ENCODE measurements at places on chromosomes 4 and X.

DNA sequence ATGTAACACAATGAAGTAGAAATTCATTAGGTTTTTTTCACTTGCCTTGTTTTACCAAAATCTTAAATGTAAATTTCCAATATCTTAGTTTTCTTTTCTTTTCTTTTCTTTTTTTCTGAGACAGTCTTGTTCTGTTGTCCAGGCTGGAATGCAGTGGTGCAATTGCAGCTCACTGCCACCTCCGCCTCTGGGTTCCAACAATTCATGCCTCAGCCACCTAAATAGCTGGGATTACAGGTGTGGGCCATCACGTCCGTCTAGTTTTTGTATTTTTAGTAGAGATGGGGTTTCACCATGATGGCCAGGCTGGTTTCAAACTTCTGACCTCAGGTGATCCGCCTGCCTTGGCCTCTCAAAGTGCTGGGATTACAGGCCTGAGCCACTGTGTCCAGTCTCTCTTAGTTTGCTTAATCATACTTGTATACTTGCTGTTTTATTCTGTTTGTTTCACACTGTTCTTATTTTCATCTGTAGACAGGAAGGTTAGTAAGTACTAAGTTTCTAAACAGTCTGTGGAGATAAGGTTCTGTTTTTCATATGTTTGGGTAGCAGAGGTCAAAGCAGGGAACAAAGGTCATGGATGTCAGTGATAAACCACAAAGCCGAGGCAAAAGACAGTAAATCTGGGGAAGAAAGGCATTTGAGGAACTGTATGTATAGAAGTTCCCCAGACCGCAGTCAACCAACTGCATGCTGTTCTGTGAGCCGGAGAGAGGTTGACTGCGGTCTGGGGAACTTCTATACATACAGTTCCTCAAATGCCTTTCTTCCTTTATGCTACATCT, 129.1 kb downstream of the CBR4 start:
- no peak for DNase-seq

DNA sequence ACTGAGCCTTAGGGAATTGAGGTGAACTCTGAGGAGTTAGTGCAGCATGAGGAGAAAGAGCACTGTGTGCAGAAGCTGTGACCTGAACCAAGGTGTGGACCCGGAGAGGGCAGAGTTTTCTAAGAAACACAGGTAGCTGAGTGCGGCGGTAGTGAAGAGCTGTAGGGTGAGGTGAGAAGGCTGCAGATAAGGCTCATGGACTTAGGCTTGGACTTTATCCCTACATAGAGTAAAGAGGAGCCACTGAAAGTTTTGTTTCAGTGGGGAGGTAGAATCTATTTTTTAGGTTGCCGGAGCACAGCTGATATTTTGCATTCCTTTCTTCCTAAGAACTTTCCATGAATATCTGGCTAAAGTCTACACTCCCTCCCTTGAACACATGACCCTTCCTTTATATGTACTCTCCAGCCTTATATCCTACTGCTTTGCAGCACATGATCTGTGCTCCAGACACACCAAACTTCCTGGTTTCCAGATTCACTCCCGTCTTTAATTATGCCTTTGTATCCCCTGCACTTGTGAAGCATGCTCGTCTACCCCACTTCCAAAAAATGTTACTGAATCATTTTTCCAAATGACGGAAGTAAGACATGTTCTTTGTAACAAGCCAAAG, 10.6 kb upstream of the PGRMC2 start:
- DNase-seq = no peak

DNA sequence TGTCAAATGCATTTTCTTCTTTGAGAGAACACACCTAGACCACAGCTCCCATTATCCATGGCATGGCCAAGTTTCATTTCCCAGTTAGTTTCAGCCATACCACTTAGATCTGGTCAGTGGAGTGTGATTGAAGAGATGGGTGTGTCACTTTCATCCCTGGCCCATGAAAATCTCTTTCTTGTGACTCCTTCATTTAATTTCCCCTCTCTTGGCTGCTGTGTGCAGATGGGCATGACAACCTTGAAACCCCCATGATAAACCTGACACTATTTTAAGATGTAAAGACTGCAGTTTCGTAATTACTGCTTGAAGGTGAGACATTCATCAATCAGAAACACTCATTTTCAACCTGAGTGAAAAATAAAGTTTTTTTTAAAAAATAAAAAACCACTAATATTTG, 284.9 kb downstream of the IL15 start:
- DNase-seq = no peak

DNA sequence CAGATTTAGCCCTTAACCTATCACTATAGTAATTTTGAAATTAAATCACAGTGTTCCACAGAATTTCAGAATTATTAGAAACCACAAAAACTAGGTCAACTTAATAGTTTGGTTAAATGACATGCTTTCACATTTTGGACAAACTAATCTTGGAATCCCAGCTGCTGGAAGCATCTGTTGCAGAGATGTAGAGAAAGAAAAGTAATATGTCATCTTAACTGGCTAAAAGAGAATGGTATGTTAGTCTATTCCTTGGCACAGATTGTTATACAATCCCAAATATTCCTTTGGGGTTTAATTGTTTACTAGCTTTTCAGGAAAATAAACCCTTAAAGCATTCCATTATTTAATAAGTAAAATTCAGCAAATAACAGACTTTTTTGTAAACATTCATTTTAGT, 519.9 kb downstream of the IL15 start:
- DNase-seq = no peak

GRCh38 chr4:163542275-163542674, 47.8 kb downstream of the TMA16 start:
- no peak for DNase-seq

DNA sequence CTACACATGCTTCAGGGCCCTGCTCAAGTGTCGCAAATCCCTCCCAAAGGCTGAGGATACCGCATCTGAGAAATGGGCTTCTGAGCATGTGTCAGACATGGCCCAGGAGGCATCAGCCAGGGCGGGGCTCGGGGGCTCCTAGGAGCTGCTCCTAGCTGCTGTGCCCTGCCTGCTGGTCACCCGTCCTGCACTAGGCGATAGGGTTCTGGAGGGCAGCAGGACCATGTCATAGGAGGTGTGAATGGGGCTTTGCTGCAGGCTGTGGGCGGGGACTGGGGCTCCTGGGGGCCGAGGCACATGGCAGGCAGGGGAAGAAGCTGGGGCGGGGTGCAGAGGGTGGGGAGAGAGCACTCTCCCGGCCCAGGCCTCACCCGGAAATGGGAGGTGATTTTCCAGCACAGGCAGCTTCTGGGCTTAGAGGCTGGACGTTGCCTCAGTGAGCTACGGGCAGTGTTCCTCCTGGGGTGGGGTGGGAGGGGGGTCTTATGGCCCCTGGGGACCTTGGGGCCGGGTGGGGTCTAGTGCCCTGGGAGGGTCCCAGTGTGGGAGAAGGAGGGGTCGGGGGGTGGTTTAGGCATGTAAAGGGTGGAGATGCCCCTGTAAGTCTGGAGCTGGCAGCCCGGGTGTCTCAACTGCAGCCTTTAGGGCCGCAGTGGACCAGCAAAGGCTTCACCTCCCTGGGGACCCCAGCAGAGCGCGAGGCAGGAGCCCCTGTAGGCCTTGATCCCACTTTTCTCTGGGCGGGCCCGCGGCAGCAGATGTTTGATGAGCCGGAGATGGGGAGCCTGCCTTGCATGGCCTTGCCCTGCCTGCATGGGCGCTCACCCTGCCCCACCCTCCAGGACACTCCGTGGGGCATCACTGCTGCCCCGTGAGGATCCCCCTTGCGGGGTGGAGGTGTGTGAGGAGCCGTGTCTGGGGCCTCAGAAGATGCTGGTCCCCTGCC, 98.6 kb upstream of the LRPAP1 start:
- DNase-seq = no peak

DNA sequence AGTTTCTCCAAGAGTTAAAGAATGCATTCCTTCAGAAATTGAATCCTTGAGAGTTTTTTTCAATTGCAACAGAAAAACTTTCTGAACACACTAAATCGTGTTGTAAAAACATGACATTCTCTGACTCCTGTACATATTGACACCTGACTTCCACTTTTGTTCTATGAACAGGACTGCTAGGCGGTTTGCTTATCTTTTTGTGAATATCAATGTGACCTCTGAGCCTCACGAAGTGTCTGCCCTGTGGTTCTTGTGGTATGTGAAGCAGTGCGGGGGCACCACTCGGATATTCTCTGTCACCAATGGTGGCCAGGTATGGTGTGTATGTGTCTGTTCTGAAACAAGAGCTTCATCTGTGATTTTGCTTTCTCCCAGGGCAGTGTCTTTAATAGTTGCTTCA, 71.9 kb downstream of the MAOA start:
- no peak for DNase-seq

- DNase-seq = no peak
These were observed 32.1 kb downstream of the RAP1GDS1 start for GRCh38 chr4:98293104-98293887.

DNA sequence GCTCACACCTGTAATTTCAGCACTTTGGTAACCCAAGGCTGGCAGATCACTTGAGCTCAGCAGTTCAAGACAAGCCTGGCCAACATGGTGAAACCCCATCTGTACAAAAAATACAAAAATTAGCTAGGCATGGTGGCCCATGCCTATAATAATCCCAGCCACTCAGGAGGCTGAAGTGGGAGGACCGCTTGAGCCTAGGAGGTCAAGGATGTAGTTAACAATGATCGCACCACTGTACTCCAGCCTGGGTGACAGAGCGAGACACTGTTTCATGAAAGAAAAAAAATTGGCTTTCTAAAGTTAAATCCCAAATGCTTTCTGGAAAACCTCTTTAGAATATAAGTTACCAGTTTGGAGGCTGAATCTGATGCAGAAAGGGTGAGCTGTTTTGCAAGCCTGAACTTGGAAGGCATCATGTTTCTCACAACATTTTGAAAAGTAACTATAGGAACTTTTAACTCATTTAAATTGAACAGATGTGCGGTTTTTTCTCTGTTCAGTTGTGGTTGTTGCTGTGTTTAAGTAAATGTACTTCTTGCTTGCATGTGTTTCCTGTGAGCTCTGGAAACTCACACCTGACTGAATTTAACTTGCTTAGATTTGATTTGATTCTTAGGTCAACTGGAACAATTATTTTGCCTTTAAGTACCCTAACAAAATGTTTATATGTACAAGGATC, 39.8 kb upstream of the TMEM131L start:
- DNase-seq = no peak

- DNase-seq = no peak
These were observed 50.9 kb upstream of the FHDC1 start for GRCh38 chr4:152885185-152885584.

DNA sequence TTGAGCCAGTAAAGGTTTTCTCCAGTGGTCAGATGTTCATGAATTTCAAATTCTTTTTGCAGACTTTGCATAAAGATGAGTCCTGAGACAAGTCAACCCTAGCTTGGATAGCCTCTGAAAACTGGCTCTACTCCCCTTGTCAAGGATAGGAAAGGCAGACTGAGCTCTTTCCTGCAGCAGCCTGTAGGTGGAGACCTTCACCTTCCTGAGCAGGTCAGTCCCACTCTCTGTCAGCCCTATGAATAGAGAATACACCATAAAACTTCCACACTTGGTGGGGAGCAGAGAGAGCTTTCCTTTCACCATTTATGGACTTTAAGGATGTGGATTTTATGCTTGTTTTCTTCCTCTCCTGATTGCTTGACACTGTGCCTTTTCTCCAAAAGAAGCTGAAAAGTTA, 41.9 kb downstream of the PCDH19 start:
- DNase-seq = no peak

DNA sequence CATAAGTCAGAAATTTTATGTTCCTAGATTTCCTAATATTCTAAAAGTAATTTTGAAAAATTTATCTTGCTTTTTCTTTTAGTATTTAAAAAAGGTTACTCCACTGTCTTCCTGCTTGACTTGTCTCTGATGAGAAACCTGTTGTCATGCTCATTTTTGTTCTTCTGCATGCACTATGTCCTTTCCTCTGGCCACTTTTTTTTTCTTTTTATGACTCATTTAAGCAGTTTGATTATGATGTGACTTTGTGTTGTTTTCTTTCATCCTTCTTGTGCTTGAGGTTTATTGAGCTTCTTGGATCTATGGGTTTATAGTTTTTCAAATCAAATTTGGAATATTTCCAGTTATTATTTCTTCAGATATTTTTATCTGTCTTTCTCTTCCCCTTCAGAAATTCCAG, 12.0 kb upstream of the UFSP2 start:
- DNase-seq = no peak

DNA sequence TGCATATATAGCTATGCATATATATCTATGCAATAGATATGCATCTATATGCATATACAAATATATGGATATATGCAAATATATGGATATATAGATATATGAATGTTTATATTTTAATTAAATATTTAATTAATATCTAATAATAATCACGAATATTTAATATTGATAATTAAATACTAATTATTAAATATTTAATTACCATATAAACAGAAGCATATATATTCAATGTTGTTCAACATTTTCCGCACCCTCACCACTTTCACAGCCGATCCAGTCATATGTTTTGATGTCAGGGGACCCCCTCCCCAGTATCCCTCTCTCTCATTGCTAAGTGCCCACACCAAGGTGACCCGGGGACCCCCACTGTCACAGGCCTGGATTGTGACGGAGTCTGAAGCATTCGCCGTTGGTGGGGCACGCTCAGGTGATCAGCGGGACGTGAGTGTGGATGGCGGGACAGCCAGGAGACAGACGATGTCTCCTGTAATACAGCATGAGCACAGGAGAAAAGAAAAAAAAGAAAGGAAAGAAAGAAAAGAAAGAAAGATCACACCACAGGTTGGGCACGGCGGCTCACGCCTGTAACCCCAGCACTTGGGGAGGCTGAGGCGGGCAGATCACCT, 199.7 kb downstream of the CRLF2 start:
- no peak for DNase-seq

GRCh38 chrX:129040124-129040523, 483.2 kb downstream of the SMARCA1 start:
- DNase-seq = no peak

- no peak for DNase-seq
These were observed 43.5 kb downstream of the MAMLD1 start for GRCh38 chrX:150406596-150406995.

DNA sequence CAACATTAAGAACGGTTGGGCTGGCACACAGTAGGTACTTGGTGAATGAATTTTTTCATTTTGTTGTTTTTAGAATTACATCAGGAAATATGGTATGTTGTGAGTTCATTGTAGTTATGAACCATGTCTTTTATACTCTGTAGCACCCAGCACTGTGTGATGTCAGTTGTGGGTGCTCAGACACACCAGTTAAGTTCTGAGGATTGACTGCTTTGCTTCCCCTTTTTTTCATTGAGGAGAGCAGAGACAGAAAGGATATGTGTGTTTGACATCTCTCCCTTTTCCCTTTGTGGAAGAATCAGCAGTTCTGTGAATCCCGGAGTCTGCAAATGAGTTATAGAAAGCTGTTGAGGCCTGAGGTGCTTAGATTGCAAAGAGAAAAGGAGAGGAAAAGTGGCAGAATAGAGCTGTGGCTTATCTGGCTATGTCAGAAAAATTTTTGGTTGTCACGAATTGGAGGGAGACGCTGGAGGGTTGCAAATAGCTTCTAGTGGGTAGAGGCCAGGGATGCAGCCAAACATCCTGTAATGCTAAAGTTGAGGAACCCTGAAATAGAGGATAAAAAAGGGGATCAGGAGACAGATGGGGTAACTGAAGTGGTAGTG, 13.1 kb downstream of the SMAD1 start:
- DNase-seq = no peak

DNA sequence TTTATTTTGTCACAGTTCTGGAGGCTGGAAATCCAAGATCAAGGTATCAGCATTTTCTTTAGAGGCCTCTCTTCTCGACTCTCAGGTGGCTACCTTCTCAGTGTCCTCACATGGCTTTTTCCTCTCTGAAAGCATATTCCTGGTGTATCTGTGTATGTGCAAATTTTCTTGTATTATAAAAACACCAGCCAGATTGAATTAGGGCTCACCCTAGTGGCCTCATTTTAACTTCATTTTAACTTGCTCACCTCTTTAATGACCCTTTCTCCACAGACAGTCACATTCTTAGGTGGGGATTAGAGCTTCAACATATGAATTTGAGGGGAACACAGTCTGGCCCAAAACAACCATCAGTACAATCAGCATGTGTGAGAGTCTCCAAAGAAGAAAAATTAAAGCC, 542.4 kb upstream of the FAM241A start:
- DNase-seq = no peak
